ENCODE measurements at places on chromosomes 13 and 19.

DNA sequence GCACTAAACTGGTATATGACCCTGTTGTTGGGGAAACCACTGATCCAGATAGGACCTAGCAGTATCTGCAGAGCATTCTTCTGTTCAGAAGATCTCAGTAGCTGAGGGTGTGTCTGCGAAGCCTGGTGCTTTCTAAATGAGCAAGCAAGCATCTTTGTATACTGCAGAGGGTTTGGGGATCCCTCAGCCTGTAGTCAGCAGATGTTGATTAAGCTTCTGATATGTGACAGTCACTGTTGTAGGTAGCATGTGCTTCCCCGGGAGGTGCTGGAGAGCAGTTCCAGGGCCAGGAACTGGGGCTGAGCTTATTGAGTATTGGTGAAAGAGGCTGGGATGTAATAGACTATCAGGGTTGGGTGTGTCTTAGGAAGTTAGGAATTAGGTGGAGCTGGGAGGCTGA, 1.5 kb downstream of the SCAF1 start:
- no peak for DNase-seq

DNA sequence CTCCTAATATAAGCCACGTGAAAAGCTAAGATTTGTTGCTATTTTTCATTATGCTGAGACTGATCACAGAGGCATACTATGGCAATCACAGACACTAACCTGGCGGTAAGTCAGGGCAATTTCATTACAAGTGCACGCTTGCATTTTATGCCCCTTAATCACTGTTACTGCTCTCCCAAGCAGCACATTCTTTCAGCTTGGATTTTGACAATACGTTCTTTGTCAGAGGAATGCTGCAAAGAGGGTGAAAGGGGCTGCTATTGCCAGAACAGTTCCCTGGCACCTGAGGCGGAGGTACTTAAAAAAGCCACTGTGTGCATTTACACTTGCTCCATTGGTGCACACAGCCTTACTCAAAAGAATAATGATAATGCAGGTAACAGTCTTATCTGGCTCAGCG, 346.6 kb downstream of the RFC3 start:
- DNase-seq: no peak

GRCh38 chr19:11349171-11349570, 2.9 kb downstream of the CCDC159 start:
- no peak for DNase-seq

DNA sequence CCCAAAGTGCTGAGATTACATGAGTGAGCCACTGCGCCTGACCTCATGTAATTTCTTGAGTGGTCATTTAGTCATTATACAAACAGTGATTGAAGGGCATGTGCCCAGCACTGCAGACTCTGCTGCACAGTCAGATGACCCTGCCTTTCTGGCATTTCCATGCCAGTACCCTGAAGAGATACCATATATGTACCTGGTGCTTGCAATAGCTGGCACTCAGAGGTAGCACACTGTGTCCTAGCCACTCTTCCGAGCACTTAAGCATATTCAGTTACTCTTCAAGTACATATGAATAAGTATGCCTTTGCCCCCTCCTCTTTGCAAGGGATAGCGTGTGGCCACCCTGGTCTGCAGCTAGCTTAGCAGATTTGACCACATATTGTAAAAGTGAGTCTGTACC, 15.5 kb downstream of the STX10 start:
- no peak for DNase-seq

DNA sequence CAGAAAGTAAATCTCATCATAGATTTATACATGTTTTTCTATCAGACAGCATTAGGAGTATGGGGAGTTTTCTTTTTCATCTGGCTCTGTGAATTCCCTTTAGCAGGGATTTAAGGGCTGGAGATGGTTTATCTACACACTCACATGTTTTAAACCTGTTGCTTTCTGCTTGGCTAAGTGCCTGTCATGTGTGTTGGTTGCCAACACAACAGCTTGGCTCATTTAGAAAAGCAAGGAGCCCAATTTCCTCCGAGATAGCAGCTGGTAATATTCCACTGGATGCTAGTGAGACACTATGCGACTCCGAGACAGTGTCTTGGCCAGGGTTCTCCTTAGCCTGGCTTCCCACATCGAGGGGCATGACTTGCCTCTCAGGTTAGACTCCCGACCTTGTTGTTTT, 83.3 kb downstream of the KLF5 start:
- no peak for DNase-seq

GRCh38 chr19:5192568-5192967, 148.0 kb downstream of the PTPRS start:
- no peak for DNase-seq
